ENCODE measurements at places on chromosomes 6 and 20.

GRCh38 chr20:3819411-3820047 is 818 bp upstream of the AP5S1 start:
- no peak for DNase-seq

- DNase-seq = no peak
Observed at GRCh38 chr6:157097255-157097955, 225.9 kb downstream of the TMEM242 start.

DNA sequence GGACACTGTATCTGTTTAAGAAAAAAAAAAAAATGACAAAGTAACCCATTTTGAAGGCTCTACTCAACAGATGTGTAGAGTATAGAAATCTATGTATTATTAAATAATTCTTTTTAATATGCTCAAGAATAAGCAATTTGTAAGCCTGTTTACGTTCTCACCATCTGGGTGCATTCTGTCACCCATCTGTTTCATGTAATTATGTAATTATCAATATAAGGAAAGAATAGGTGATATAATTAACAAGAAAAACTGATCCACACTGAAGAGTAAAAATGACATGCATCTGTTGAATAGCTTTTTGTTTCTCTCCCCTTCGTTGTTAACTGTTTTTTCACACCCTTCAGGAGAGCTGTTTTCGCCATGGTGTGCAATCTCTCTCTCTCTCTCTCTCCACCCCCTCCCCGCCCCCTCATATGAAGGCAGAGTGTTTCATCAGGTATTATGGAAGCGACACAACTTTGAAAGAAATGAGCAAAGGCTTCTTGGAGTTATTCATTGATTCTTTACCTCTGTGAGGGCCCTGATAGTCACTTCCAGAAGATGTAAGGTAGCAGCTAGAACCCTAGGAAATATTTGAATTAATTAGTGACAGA is 154.3 kb upstream of the INSM1 start:
- DNase-seq = no peak

- no peak for DNase-seq
Observed at GRCh38 chr6:154569156-154569862, 58.8 kb upstream of the CNKSR3 start.

- no peak for DNase-seq
Observed at GRCh38 chr20:18144541-18145099, 7.0 kb downstream of the KAT14 start.

- DNase-seq = no peak
Observed at GRCh38 chr6:21874372-21874771, 280.8 kb downstream of the SOX4 start.

DNA sequence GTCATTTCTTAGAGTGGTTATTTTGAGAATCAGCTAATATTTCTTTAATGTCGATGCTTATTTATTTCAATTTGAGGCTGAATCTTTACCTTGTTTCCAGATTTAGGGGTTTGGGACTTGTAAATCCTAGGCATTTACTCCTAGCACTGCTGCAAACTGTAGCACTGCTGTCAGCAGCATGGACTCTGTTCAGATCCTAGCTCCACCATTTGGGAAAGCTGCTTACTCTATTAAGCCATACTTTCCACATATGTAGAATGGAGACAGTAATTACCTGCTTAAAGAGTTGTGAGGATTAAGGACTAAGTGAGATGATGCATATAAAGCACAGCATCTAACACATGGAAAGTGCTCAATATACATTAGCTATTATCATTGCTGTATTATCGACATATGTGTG is 28.7 kb downstream of the TMEM242 start:
- DNase-seq = no peak

- DNase-seq = no peak
Observed at GRCh38 chr20:11851646-11852045, 66.0 kb upstream of the BTBD3 start.

- DNase-seq = peak; percentile 14
Observed at GRCh38 chr6:85923013-85923430, 280.3 kb upstream of the SYNCRIP start.

DNA sequence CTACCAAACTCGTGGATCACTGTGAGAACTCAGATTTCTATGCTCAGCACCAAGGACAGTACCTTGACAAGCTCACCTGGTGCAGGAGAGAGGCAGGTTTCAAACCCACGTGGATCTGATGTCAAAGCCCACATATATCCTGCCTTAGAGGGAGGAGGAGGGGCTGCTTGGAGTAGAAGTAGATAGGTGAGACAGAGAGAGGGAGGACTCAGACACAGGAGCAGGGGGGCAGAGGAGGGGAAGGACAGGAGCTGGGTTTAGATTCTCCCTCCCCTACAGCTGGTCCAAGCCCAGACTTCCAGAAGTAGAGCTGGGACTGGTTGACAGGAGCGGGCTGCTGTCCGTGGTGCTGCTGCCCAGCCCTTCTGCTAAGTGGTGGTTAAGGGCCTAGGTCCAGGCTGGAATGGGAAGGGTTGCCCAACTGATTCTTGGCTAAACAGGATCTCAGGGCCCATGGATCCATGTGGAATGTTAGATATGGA is 77.5 kb downstream of the CDH22 start:
- peak; percentile 58 for DNase-seq

- DNase-seq = no peak
Observed at GRCh38 chr6:75602246-75603105, 796 bp downstream of the SENP6 start.

DNA sequence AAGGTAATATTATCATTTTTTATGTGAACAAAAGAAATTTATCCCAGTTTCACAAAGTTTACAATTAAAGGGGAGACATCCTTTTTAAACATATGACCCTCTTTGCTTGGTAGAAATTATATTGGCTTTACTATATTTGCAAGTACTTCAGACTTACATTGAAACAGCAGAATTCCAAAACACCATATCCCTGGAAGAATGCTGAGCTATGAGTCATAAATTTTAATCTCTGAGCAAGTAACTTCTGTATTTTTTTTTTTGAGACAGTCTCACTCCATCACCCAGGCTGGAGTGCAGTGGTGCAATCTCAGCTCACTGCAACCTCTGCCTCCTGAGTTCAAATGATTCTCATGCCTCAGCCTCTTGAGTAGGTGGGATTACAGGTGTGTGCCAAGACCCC is 240.4 kb downstream of the TBC1D32 start:
- DNase-seq = no peak

- no peak for DNase-seq
Observed at GRCh38 chr6:56714273-56714672, 71.6 kb upstream of the DST start.

DNA sequence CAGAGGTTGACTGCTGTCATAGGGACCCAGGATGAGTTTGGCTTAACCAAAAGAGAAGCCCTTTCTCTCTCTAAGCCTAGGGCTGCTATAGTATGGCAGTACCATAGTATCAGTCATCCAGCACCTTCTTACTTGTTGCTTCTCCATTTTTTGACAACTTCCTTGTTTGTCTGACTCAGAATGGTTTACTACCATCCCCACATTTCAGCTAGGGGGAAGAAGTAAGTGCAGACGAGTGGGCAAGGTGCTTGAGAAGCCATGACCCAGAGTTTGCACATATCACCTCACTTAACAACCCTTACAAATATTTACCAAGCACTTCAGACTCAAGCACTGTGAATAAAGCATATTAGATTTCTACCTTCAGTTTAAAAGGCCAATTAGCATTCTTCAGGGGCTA is 289.9 kb upstream of the TSHZ2 start:
- no peak for DNase-seq

DNA sequence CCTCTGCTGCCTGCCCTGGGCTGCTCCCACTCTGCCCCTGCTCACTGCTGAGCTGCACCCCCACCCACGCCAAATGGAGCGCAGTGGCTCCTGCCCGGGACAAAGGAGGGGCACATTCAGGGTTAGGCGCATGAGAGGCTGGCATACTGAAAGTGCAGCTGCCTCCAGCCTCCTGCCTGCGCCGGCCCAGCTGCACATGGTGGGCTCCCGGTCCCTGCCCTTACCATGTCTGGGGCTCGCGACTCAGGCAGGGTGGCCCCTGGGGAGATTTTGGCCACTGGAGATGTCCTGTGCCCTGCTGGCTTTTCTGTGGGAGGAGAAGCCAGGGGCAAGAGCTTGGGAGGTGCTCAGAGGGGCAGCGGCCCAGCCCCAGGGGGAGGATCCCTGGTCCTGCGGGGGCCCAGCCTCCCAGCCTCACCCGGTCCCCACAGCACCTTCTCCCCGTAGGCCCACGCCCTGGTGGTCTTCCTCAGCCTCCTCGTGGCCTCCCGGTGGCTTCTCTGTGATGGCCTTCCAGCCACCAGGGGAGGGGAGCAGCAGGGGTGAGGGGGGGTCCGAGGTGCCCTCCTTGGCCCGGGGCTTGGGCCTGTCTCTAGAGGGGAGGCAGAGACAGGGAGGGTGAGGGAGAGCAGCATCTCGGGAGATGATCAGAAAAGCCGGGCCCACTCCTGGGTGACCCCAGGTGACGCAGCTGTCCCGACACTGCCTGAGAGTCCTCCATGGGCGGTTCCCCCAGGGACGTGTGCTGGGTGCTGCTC is 8.4 kb upstream of the CABLES2 start:
- DNase-seq = no peak

- DNase-seq = no peak
Observed at GRCh38 chr6:6640926-6641325, 52.4 kb downstream of the LY86 start.

DNA sequence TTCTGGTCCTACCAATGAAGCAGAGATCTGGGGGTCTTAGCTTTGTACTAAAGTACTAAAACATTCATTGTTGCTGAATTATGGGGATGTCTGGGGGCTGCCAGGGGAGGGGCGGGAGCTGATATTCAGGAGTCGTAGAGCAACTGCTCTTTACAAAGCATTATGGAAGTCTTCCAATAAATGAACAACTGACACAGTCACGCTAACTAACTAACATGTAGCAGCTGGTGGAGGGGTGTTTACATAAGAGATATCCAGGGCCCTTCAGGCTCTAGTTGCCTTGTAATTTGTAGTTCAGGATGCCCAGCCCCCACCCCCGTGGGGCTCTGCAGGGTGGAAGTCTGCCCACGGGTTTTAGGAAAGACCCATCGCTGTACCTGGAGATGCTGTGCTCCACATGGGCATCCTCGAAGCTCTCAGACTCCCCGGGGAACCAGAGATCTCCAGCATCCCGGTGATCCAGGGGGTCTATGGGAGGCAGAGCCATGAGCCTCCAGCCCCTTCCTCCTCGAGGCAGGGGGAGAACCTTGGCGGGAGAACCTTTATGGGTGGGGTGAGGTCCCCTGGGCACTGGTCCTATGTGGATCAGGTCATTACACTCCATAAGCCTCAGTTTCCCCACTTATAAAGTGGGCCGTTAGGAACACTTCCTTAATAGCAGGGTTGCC is 3.4 kb downstream of the TREM2 start:
- no peak for DNase-seq

DNA sequence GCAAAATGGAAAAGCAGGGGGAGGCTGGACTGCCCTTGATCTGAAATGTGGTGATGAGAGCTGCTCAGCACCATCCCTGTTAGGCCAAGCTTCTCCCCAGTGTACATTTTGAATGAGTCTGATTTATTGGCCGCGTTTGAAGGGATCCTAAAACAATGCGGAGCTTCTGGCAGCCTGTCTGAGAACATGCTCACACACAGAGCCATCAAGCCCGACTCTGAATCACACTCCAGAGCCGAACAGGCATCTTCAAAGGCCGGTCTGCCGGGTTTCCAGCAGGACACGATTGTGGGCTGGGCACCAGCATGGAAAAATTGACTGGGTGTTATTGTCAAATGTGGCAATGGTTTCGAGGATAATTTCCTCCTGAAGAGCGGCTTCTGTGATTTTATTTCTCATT is 235.9 kb downstream of the TFAP2C start:
- DNase-seq = no peak

- no peak for DNase-seq
Observed at GRCh38 chr20:46434597-46434996, 28.2 kb upstream of the ELMO2 start.

GRCh38 chr6:154489822-154490221 is 20.7 kb downstream of the CNKSR3 start:
- no peak for DNase-seq

DNA sequence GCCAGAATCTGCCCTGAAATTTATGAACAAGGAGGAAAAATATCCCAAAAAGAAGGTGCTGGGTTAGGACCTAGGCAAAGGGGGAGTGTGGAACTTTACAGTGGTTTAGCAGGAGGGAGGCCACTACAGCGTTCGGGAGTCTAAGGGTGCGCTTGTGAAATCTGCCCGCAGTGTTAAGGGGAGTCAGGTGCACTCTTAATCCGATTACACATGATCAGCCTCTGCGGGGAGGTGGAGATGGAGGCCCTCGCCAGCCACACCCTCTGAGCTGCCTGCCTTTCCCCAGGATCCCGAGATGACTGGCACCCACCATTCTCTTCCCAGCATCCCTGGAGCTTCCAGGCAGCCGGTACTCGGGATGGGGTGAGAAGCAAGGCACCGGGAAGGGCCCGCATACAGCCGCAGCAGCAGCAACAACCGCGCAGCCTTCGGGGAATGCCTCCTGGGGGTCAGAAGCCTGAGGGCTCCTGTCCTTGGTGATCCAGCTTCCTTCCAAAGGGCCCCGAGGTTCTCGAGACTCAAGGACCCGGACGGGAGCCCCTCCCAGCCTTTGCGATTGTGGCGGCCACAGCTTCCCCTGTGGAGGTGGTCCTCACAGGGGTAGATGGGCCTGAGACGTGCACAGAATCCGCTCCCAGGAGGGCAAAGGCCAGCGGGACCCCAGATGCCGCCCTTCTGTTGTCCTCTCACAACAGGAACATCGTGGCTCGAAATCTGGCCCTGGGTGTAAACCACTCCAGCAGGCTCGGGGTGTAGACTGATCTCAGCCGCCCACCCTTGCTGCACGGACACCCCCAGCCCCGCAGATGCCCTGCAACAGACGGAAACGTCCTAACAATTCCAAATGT is 57.3 kb upstream of the CST7 start:
- DNase-seq = no peak

GRCh38 chr6:14977747-14978382 is 268.0 kb upstream of the JARID2 start:
- no peak for DNase-seq

DNA sequence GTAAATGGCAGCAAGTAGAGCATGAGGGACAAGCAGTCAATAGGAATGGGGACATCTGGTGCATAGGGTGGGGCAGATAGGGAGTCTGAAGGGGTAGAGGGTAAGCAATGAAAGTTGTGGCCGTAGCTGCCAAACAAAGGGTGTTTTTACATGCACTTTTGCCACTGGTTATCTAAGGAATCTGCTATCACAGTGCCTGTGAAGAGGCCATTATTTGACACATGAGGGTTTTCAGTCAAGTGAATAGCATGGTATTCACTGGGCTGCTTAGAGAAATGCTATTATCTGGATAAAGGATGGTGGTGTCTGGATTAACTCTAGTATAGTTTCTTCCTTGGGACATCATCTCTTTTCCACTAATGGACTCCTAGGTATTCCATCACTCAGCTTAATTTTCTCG is 118.2 kb downstream of the CARMIL1 start:
- no peak for DNase-seq

DNA sequence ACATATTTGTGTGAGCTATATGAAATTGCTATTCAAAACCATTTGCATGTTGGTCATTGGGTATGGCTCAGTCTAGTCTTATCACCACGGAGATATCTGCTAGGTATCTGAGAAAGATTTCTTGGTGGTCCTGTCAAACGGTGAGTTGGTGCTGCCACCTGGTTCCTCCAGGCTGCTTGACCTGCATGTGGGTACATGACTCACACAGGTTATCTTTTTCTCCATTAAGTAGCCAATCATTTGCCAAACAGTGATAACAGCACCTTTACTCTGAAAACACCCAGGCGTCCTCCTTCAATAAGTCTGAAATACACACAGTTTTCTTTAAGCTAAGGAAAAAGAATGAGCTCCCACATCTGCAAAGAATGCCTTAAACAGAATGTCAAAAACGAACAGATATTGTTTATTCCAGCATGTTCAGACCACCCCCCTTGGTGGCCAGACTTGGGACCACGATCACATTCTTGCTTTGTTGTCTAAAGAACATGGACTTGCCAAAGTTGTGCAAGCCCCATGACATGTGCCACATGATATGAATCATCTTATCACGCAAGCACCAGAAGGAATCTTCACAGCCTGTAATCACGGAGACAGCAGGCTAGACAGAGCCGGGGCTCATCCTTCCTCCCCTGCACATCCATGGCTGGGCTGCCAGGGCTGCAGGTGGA is 200.7 kb upstream of the THBS2 start:
- DNase-seq = no peak
